ENCODE measurements at places on chromosomes 2 and 18. TPM values are rescaled to one million over a fixed set of nuclear protein-coding genes. Genes with fewer than 3 reads are reported as not detected.

Gene SLC23A3
- total RNA-seq = 2.0 TPM

Gene CNTNAP5
- not detected for total RNA-seq

Gene PDCD1
- total RNA-seq = not detected

Gene WNT6
- 1.1 TPM for total RNA-seq

Gene TBR1
- total RNA-seq = not detected

Gene FAM110C
- total RNA-seq = 2.4 TPM

Gene TRIB2
- total RNA-seq = 5.1 TPM

Gene EVX2
- not detected for total RNA-seq

Gene KIF3C
- total RNA-seq = 18.1 TPM

Gene GPR17
- total RNA-seq = not detected

Gene NT5C1B
- total RNA-seq = not detected

Gene METTL8
- total RNA-seq = 19.4 TPM

Gene CHRNG
- total RNA-seq = not detected

Gene ASB1
- total RNA-seq = 14.9 TPM

Gene KIF1A
- total RNA-seq = under 0.01 TPM

Gene PAX3
- not detected for total RNA-seq

Gene CDH2
- 10.3 TPM for total RNA-seq

Gene UGT1A4
- total RNA-seq = 0.39 TPM

Gene ABCG8
- not detected for total RNA-seq

Gene SCN7A
- not detected for total RNA-seq

Gene MTX2
- total RNA-seq = 13.0 TPM

Gene STAT4
- 12.3 TPM for total RNA-seq

Gene WDR43
- 54.8 TPM for total RNA-seq

Gene PRSS56
- not detected for total RNA-seq

Gene ARHGEF33
- 1.5 TPM for total RNA-seq

Gene GNLY
- not detected for total RNA-seq

Gene HOXD13
- total RNA-seq = not detected

Gene RNF152
- total RNA-seq = 2.6 TPM

Gene ANKRD62
- not detected for total RNA-seq

Gene NPC1
- total RNA-seq = 78.1 TPM

Gene SLC16A14
- 0.11 TPM for total RNA-seq

Gene SERTAD2
- 14.0 TPM for total RNA-seq

Gene CAPN14
- under 0.01 TPM for total RNA-seq

Gene KCNG2
- total RNA-seq = not detected

Gene ANKRD23
- total RNA-seq = 2.4 TPM

Gene TLX2
- total RNA-seq = not detected

Gene AP1S3
- 23.6 TPM for total RNA-seq

Gene ASTL
- total RNA-seq = not detected

Gene ASXL3
- 0.11 TPM for total RNA-seq

Gene ZBTB7C
- not detected for total RNA-seq

Gene EPHA4
- total RNA-seq = 11.0 TPM

Gene CCDC68
- 0.43 TPM for total RNA-seq

Gene MBD2
- total RNA-seq = 26.8 TPM

Gene KCNS3
- total RNA-seq = 0.11 TPM

Gene MOGAT1
- total RNA-seq = not detected

Gene ALK
- total RNA-seq = under 0.01 TPM

Gene RBM43
- total RNA-seq = 4.3 TPM

Gene NIF3L1
- 20.0 TPM for total RNA-seq

Gene BCL11A
- total RNA-seq = 41.6 TPM
